ENCODE measurements at places on chromosomes 7 and 10.

- DNase-seq = no peak
These were observed 22.6 kb downstream of the SGPL1 start for GRCh38 chr10:70838270-70838805.

DNA sequence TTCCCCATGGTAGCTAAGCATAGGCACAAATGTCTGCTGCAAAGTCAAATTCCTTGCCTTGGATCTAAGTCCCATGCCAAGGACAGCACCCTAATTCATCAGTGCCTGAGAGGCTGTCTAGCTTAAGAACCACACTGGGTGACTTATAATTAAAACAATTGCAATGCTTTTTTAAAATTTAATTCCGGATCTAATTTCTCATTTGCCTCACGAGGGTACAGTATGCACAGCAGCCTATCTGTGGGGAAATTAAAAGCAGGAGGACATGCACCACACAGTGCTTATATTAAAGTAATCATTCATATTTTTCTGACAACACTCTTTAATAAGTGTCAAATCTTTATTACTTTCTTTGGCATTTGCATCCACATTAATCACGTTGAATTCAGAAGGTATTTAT is 378.8 kb downstream of the GPAM start:
- DNase-seq = no peak

DNA sequence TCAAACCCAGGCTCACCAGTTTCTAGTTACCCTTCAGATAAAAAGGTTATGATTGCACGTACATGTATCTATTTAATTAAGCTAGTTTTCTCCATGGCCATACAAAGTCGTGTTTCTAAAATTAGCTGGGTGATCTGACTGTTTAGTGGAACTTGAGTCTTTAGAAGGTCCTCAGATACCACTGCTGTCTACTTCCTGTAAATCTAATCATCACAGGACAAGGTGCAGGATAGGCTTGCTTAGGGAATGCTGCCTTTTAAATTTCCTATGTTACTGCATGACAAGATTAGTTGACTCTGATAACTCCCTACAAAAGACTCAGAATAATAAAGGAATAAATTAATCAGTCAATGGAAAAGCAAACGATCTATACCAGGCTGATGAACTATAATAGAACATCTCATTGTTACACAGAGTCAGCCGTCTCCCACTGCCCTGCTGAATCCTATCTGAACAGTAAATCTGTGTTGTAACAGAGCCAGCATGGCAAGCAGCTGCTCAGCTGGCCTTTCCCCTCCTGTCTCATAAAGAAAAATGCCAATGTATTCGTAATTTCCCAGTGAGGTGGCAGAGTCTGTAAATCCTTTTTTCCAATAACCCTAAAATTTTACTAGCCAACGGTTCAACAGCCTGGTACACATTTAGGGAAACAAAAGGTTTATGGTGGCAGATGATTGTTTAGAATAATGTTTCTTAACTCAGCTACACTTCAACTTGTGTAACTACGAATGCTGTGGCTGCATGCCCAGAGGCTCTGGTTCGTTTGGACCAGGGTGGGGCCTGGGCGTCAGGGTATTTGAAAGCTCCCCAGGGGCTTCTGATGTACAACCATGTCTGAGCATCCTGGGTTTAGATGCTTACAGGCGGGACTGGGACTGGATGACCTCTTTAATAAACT is 318.0 kb downstream of the PAXIP1 start:
- DNase-seq = no peak

GRCh38 chr10:70560511-70560941 is 42.0 kb downstream of the PRF1 start:
- DNase-seq = no peak

DNA sequence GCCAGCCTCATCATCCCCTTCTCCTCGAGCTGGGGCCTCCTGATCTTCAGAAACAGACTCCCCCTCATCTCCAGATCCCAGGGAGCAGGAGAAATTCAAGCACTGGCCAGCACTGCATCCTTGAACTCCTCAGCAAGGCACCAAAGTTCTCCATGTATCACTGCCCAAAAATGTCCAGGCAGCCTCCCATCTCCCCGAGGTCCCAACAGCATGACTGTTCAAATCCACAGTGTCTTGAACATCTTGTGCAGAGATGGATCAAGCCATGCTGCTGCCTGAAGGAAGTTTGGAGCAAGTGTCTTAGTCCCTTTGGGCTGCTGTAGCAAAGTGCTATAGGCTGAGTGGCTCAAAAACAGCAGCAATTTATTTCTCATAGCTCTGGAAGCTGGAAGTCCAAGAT is 115.5 kb upstream of the GALNT17 start:
- DNase-seq = no peak

- DNase-seq = no peak
These were observed 41.9 kb downstream of the SEMA3C start for GRCh38 chr7:80876894-80877414.

DNA sequence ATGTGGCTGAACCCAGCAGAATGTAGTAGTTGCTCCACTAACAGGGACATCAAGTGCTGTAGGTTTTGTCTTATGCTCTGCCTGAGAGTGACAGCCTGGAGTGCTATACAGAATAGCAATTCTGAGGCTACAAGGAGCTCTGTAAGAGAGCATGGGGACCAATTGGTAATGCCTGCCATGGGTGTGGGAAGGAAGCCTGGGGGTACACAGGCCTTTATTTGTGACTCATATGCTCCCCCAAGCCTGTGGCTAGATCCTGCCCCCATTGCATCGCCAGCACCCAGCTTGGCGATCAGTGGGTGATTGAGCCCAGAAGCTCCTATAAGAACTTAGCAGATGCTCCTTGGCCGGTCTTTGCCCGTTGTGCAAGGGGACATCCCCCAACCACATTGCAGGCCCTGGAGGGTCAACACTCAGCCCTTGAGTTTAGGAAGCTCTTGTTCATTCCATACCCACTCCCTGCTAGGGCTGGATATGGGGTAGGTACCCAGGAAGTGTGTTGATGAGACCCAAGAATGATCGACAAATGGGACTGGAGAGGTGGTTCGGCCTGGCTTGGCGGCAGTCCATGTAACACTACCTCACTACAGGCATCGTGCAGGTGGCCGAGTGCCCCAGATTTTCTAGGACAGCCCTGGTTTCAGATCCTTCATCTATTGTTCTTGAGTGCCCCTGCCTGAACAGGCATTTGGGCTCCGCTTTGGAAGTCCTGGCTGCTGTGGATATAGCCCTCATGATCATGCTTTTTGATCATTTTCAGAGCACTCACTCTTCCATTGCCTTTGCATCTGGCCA is 37.7 kb downstream of the ZMIZ1 start:
- no peak for DNase-seq

DNA sequence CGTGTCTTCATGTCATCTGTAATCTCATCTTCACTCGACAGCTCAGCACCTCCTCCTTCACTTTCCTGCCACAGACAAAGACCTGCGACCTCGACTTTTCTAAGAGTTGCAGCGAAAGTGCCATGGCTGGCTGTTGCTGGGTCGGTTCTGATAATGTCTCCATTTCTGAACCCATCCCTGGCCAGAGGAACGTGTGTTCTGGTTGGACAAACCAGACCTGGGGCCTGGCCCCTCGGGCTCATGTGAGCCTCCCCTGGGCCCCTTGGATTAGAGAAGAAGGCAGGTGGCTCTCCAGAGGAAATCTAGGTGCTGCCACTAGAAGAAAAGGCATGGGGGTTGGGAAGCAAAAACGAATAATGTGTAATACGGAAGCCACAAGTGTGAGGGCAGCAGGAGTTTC is 273.7 kb downstream of the GLRX3 start:
- no peak for DNase-seq

DNA sequence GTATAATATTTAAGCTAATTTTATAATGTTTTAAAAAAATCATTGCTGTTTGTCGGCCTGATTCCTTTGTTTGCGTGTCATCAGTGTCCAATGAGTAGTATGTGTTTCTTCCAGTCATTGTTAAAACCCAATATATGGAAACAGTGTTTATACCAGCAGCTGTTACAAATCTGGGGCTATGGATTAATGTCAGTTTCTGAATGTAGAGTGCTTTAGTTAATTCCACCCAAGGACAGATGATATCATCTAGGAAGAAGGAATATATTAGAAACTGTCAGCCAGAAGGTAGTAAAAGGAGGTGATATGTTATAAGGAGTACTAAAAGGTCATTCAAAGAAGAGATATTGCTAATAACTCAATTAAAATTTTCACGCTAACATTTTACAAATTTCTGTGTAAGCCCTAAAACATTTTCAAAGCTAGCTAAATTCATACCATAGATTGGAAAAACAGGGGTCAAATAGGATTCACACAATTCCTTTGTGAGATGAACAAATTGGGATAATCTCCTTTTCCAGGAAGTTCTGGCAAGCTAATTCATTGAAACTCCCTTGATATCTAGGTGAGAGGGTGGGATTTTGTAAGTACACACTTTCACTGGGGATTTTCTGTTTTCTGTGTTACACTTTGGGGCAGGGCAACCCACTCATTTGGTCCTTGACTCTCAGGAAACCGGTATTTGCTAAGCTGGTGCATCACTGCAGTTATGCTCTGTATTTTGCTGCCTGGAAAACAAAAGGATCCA is 448.8 kb downstream of the LRMDA start:
- no peak for DNase-seq

GRCh38 chr10:103793920-103794883 is 61.2 kb downstream of the SH3PXD2A start:
- no peak for DNase-seq

DNA sequence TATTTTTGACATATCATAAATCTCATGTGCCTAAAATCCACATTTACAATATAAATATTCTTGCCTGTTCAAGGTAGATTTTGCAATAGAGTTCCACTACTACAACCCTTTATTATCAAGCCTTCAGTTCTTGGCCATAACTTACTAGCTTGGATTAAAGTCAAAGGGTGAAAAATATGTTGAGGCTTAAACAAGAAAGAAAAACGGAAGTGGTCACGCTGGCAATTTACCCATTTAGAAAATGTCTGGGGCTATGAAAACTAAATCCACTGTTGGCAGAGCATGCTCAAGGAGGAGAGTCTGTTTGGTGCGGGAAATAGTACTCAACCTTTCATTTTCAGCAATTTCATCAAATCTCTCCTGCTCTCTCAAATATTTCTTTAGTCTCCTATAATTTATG is 209.8 kb upstream of the RHOBTB1 start:
- DNase-seq = no peak

GRCh38 chr7:80047856-80048459 is 86.7 kb upstream of the GNAI1 start:
- DNase-seq = no peak

GRCh38 chr10:1461016-1461415 is 276.3 kb downstream of the ADARB2 start:
- no peak for DNase-seq

GRCh38 chr7:99648843-99649242 is 31.0 kb downstream of the CYP3A5 start:
- no peak for DNase-seq

GRCh38 chr10:101331956-101332355 is 22.0 kb upstream of the BTRC start:
- DNase-seq = no peak

- no peak for DNase-seq
These were observed 13.2 kb downstream of the OSBPL3 start for GRCh38 chr7:24966802-24967201.

GRCh38 chr10:26759008-26759407 is 61.5 kb downstream of the PDSS1 start:
- no peak for DNase-seq

DNA sequence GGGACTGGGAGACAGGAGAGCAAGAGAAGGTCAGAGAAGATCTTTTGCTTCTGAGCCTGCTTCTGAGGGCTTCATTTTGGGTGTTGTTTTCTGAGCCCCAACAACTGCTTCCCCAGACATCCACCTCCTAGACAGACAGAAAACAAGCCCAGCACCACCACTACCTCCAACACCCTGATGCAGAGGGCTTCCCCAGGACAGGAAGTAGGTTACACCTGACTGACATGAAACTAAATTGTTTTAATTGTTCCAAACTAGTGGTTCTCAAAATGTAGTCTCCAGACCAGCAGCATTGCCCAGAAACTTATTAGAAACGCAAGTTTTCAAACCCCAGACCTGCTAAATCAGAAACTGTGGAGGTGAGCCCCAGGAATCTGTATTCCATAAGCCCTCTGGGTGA is 163.6 kb upstream of the KMT2E start:
- no peak for DNase-seq

- no peak for DNase-seq
These were observed 8.0 kb downstream of the COA1 start for GRCh38 chr7:43721193-43721806.

GRCh38 chr10:25805986-25806385 is 128.0 kb upstream of the MYO3A start:
- no peak for DNase-seq
